Fibroblast of the aortic adventitia (primary cell): ENCODE measurements at places on chromosomes 6 and 20.

GRCh38 chr6:84731901-84732300, 32.5 kb downstream of the TBX18 start:
- DNase-seq: peak; percentile 57

- DNase-seq: no peak
Measured at GRCh38 chr20:10216146-10216791, 2.4 kb upstream of the SNAP25 start.

- DNase-seq: no peak
Measured at GRCh38 chr20:32315399-32315798, 37.9 kb downstream of the KIF3B start.

GRCh38 chr6:138258197-138258596, 39.9 kb upstream of the PBOV1 start:
- no peak for DNase-seq

- no peak for DNase-seq
Measured at GRCh38 chr6:47794577-47795135, 12.8 kb downstream of the OPN5 start.

DNA sequence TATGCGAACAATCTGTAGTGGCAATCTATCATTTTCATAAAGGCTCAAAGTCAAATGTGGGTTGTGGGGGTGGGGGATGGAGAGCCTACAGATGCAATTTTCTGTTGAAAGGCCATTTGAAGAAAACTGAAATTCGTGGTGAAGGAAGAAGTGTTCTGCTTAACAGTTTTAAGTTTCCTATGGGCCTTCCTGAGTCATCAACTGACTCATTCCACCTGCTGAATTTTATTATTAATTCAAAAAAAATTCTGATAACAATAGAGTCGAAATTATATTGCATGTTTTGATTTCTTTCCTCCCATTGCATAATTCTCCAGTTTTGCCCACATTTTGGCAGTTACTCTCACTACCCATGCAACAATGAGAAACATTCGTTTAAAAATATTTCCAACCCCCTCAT, 622.3 kb upstream of the ARID1B start:
- peak; percentile 83 for DNase-seq

- no peak for DNase-seq
Measured at GRCh38 chr6:75409928-75410327, 83.7 kb downstream of the FILIP1 start.

GRCh38 chr6:157440171-157440570, 59.2 kb downstream of the ZDHHC14 start:
- DNase-seq: no peak

- DNase-seq: no peak
Measured at GRCh38 chr6:147023581-147023980, 180.6 kb upstream of the STXBP5 start.

DNA sequence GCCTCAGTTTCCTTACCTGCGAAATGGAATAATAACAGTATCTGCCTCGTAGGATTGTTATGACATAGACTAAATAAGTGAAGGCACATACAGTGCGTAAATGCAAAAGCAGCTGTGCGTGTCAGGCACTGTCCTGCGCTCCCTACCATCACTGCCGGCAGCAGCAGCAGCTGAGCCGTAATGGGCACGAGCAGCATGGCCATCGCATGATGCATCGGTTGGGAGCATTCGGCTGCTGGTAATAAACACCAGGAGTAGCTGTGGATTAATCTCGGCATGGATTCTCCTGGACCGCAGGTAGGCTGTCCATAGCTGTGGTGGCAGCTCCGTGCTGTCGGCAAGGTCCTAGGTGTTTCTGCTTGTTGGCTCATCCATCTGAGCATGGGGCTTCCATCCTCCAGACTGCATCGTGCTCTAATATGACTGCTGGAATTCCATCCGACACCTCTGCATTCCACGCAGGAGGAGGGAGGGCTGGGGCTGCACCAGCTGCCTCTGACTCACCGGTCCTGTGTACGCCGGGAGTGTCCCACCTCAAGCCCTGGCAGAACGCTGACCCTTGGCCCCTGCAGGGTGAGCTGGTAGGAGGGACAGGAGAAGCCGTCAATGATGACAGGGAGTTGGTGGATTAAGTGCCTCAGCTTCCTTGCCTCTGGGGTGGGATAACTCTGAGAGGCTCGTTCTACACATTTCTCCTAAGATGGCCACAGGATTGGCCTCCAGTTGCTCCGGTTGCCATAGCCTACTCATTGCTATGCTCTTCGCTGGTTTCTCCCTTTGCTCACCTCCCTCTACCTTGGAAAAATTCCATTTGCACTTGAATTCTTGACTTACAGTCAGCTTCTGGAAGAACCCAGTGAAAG, 100.9 kb upstream of the PMEPA1 start:
- no peak for DNase-seq

GRCh38 chr20:46179862-46180261, 61.7 kb downstream of the CD40 start:
- no peak for DNase-seq

DNA sequence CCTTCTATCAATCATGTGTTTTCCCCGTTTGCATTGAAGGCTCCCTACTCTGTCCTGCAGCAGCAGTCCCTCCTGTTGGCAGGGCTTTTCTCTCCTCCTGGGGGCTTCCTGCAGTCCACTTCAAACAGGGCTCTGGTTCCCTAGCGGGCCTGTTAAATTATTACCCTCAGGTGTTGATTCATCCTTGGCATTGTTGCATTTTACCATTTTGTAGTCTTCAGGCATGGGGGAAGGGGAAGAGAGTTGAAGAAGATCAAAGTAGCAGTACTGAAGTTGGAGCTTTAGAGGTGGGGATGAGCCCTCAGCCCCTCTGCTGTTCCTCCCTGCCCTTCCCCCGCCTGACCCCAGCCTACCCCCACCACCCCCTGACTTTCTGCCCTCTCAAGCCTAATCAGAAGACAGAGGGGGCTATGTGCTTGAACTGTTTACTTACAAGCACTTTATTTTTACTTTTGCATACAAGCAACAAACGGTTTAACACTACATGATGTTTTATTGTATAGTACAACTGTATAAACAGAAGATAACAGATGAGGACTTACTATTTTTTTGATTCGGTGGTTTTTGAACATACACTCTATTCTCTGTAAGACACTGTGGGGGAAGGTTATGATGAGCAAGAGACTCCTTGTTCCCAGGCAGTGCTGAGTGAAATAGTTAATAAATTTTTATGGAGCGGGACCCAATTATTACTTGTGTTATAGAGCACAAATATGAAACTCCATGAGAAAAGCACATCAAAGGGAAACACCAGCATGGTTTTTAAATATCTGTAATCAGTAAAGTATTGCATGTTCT, 169.7 kb downstream of the EYA4 start:
- no peak for DNase-seq

GRCh38 chr6:33029328-33030184, 20.2 kb upstream of the HLA-DOA start:
- DNase-seq: peak; percentile 2

DNA sequence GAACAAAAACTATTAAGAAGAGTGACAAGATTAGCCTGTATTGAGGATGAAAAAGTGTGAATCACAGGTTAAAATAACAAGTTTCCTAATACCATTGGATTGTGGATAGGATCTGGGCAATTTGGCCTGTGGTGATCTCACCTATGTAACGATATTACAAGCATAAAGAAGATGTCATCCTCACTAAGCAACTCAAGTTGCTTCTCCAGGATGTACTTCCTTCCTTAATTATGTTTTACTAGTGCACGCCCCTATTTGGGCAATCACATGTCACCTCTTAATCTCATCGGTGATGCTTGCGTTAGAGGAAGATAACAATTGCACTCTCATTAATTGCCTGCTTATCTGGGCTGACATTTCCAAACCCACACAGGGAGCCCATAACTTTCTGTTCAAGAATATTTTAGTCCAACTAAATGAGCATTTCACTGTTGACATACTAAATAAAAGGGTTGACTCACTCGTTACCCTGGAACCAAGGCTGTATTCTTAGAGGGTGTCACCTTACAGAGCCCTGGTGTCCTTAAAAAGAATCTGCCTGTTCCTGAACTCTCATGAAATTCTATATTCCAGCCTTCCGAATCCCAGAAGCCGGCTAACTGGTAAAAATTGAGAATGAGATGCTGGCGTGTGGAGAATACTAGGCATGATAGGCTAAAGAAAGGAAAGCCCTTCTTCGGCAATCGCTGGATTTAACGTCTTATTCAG, 88.2 kb upstream of the ATXN1 start:
- DNase-seq: peak; percentile 53

- no peak for DNase-seq
Measured at GRCh38 chr20:48732081-48732829, 95.5 kb downstream of the PREX1 start.

GRCh38 chr20:21090111-21090618, 16.0 kb downstream of the LINC00237 start:
- no peak for DNase-seq

- DNase-seq: peak; percentile 81
Measured at GRCh38 chr6:108560463-108561308, at the start of gene FOXO3. Gene FOXO3, plus strand, starts transcription at chr6:108560917. Its CDS starts 292 bp downstream, at chr6:108561209.

GRCh38 chr20:32583581-32584070, 1.5 kb downstream of the NOL4L start:
- no peak for DNase-seq

DNA sequence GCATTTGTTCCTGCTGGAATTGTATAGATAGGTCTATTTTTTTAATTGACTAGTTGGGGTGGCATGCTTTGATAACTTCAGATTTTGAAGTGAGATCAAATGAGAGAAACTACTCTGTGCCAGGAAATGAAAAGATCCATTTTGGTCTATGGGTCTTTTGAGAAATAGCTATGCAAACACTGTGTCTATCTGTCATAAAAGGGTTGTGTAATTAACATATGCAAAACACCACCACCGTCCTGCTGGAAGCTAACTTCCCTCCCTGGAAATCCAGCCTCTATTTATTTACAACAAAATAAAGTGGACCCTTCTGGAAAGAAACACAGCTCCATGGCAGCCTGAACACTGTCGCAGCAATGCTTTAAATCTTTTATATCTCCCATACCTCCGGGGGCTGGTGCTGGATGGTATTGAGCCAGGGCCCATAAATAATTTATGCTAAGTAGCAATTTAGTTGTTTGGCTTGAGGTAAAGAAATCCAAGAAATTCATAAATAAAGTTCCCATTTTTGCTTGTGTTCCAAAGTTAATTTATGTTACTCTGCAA, 244.2 kb upstream of the POU3F2 start:
- DNase-seq: no peak

- DNase-seq: no peak
Measured at GRCh38 chr6:26570027-26570809, 26.5 kb upstream of the ABT1 start.

- no peak for DNase-seq
Measured at GRCh38 chr6:74814440-74814839, 391.4 kb downstream of the COL12A1 start.

DNA sequence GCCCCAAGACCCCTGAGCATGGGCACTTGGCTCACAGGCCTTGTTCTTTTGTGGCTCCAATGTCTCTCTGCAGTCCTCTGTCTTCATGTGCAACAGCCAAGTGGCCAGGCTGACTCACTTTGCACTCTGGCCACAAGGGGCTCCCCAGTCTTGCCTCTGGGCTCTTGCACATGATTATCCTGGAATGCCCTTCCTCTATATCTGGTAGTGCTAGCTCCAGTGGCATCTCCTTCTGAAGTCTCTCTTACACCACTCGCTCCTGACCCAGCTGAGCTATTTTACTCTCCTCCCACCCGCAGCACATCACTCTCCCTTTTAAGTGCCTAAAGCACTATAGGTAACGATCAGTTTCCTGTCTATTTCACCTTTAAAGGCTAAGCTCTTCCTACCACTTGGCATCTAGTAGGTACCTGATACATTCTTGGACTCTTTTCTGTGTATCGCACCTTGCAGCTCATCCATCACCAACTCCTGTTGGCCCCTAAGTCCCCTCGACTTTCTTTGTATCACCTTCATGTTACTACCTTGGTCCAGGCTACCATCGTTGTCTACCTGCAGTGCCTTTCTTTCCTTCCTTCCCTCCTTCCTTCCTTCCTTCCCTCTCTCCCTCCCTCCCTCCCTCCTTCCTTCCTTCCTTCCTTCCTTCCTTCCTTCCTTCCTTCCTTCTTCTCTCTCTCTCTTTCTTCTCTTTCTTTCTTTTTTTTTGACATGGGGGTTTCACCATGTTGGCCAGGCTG, 211.9 kb upstream of the RNF24 start:
- DNase-seq: peak; percentile 47

GRCh38 chr20:51562332-51563173, 20.0 kb upstream of the NFATC2 start:
- DNase-seq: peak; percentile 94

DNA sequence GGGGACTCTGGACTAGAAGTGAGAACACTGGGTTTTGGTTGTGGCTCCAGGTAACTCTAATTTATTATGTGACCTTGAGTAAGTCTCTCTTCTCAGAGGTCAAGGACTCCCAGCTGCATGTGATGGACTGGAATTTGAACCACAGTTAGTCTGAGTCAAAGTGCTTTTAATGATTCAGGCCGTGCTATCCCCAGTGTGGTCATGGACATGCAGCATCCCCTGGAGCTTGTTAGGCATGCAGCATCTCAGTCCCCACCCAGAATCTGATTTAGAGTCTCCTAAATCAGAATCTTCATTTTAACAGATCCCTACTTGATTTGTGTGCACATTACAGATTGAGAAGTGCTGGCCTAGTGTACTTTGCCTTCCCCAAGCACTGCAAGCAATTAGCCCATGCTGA, 74.2 kb downstream of the TOX2 start:
- DNase-seq: peak; percentile 27

- peak; percentile 27 for DNase-seq
Measured at GRCh38 chr20:35561268-35561667, 19.4 kb downstream of the ERGIC3 start.
